ENCODE measurements at places on chromosomes 12 and 14.

GRCh38 chr12:53928054-53928835, 10.4 kb upstream of the HOXC13 start:
- DNase-seq: no peak
- H3K4me1 ChIP-seq: no peaks in the 10 kb centered on the region
- no peak overlapping the region for H3K27ac ChIP-seq
- peaks cover 94% of the 10 kb centered on the region for H3K27me3 ChIP-seq

GRCh38 chr12:108348842-108349241, 9.7 kb upstream of the CMKLR1 start:
- no peak overlapping the region for H3K4me3 ChIP-seq
- H3K36me3 ChIP-seq: no peaks in the 10 kb centered on the region
- H3K27me3 ChIP-seq: no peaks in the 10 kb centered on the region
- no peak overlapping the region for H3K27ac ChIP-seq
- H3K4me1 ChIP-seq: no peaks in the 10 kb centered on the region

GRCh38 chr14:75876530-75876929, 105.3 kb downstream of the TGFB3 start:
- H3K4me3 ChIP-seq: no peak overlapping the region
- peaks cover 2% of the 10 kb centered on the region for H3K36me3 ChIP-seq
- no peak for DNase-seq
- no peak overlapping the region for H3K27ac ChIP-seq
- peaks cover 13% of the 10 kb centered on the region for H3K4me1 ChIP-seq
- H3K27me3 ChIP-seq: no peaks in the 10 kb centered on the region

- H3K4me1 ChIP-seq: no peaks in the 10 kb centered on the region
- no peak for DNase-seq
- H3K36me3 ChIP-seq: no peaks in the 10 kb centered on the region
- no peak overlapping the region for H3K4me3 ChIP-seq
Observed at GRCh38 chr12:123956249-123956648, 16.4 kb downstream of the CCDC92 start.

DNA sequence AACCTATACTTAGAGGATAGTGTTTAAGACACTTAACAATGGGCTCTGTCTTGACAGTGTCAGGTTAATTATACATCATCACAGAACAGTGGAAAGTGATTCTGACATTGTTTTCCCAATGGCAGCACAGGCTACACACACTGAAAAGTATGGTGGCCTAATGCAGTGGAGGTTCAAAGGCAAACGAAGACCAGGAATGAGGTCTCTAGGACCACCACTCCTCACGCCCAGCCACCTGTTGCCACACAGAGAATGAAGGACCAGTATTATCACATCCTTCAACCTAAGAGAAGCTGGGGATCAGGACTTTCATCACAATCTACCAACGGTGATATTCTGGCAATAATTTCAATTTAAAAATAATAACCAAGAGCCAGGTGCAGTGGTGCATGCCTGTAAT, 34.5 kb upstream of the CDK2AP1 start:
- H3K36me3 ChIP-seq: peaks cover 53% of the 10 kb centered on the region
- peaks cover 1% of the 10 kb centered on the region for H3K4me1 ChIP-seq
- no peak overlapping the region for H3K27ac ChIP-seq
- no peaks in the 10 kb centered on the region for H3K27me3 ChIP-seq
